ENCODE measurements at places on chromosomes 1 and 21.

- DNase-seq = no peak
These were observed 73.6 kb downstream of the RGS13 start for GRCh38 chr1:192709544-192709943.

DNA sequence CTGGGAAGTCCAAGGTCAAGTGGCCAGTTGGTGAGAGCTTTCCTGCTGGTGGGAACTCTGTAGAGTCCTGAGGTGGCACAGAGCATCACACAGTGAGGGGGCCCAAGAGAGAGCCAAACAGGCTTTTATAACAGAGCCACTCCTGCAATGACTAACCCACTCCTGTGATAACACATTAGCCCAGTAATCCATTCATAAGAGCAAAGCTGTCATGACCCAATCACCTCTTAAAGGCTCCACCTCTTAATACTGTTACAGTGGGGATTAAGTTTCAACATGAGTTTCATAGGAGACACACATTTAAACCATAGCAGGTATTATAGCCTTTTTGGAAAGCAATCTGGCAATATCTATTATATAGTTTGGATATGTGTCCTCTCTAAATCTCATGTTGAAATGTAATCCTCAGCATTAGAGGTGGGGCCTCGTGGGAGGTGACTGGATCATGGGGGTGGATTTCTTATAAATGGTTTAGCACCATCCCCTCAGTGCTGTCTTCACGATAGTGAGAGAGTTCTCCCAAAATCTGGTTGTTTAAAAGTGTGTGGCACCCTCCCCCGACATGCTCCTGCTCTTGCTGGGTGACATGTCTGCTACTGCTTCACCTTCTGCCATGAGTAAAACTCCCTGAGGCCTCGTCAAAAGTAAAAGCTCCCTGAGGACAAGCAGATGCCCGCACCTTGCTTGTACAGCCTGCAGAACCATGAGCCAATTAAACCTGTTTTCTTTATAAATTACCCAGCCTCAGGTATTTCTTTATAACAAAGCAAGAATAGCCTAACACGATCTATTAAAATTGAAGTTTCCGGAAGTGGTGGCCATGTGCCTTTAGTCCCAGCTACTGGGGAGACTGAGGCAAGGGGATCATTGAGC is 64.5 kb downstream of the CD58 start:
- no peak for DNase-seq

DNA sequence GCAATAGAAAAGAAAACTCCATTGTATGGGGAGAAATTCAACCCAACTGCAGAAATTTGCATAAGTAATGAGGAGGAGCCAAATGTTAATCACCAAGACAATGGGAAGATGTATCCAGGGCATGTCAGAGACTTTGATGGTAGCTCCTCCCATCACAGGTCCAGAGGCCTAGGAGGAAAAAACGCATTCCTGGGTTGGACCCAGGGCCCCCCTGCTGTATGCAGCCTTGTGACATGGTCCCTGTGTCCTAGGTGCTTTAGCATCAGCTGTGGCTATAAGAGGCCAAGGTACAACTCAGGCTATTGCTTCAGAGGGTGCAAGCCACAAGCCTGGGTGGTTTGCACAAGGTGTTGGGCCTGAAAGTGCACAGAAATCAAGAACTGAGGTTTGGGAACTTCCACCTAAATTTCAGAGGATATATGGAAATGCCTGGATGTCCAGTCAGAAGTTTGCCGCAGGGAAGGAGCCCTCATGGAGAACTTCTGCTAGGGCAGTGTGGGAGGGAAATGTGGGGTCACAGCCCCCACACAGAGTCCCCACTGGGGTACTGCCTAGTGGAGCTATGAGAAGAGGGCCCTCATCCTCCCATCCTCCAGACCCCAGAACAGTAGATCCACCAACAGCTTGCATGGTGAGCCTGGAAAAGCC is 162.3 kb downstream of the TGFB2 start:
- DNase-seq = no peak

DNA sequence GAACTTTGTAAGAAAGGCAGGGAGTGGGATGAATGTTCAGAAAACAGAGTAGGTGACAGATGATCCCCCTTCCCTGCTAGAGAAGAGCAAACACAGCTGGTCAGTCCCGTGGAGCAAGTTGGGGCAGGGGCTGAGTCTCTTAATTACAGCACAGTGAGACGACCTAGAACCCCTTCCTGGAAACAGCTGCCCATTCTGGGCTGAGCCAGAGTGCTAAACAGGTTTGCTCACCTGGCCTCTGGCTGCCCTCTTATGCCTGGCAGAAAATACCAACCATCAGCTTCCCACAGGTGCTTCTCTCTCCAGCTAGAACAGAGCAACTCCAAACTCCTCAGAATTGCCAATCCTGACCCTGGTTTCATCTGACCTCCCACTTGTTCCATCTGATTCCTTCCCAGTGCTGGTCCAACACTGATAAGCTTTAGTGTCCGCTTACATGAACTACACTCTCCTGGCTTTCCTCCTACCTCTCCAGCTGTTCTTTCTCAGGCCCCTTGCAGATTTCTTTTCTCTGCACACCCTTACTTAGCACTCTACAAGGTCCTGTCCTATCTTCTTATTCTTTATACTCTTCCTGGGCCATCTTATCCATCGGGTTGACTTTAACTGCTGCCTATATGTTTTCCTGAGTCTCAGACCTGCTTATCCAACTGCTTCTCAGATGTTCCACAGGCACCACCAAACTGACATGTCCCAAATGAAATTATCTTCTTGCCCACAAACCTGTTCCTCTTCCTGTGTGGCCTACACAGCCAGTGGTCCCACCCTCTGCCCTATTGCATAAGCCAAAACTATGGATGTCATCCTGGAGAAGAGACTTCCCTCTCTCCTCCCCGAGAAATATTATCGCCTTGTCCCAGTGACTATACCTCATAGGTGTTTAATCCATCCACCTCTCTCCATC is 22.6 kb upstream of the COL9A2 start:
- no peak for DNase-seq

DNA sequence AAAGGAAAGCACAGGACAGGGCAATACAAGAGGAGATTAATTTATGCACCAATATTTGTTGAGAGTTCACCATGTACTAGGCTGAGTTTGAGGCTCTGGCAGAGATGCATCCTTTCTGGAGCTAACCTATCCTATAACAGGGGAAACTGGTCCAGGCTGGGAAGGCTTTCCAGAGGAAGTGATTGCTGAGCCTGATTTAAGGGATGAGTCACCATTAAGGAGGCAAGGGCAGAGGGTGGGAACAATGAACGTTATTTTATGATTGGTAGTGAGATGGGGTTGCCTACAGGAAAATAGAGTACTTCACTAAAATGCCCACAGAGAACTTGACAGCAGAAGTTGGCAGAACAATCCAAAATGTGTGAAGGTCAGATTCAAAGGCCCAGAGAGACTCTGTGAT is 141.4 kb downstream of the PLPP3 start:
- no peak for DNase-seq

DNA sequence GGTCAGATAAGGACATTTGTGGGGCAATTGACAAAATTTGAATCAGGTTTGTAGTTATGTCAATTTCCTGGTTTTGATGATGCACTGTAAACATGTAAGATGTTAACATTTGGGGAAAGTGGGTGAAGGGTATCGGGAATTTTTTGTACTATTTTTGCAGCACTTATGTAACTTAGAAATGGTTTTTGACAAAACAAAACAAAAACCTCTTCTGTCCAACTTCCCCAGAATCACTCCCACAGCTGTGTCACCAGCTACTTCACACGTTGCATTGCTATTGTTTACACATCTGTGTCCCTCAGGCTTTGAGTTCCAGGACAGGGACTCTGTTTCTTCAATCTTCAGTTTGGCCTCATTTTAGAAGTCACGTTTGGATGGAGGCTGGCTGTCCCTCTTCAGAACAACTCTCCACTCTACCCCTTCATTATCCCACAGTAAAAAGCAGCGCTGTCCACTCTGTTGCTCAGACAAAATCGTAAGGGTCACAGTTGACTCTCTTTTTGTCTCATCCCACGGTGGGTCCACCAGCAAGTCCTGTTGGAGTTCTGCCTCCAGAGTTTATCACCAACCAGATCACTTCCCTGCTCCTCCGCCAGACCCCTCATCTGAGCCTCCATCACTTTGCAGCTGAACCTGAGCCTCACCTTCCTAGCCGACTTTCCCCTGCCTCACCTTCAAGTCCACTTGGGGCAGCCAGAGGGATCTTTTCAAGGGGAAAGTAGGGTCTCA is 63.2 kb downstream of the NENF start:
- no peak for DNase-seq

DNA sequence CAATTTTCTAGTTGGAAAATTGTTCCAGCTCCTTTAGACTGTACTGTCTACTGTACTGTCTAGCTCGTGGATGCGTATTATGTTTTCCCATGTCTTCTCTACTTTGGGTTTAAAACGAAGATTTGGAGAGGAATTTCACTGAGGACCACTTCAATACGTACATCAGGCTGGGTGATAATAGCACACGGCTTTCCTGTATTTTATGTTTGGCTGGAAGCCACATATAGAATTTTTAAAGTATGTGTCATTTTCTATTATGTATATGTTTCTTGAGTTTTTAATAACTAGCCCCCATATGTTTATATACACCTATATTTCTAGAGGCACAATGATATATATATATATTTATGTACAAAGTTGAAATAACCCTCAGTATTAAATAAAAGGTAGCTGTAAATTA is 226.4 kb downstream of the GREM2 start:
- DNase-seq = no peak

DNA sequence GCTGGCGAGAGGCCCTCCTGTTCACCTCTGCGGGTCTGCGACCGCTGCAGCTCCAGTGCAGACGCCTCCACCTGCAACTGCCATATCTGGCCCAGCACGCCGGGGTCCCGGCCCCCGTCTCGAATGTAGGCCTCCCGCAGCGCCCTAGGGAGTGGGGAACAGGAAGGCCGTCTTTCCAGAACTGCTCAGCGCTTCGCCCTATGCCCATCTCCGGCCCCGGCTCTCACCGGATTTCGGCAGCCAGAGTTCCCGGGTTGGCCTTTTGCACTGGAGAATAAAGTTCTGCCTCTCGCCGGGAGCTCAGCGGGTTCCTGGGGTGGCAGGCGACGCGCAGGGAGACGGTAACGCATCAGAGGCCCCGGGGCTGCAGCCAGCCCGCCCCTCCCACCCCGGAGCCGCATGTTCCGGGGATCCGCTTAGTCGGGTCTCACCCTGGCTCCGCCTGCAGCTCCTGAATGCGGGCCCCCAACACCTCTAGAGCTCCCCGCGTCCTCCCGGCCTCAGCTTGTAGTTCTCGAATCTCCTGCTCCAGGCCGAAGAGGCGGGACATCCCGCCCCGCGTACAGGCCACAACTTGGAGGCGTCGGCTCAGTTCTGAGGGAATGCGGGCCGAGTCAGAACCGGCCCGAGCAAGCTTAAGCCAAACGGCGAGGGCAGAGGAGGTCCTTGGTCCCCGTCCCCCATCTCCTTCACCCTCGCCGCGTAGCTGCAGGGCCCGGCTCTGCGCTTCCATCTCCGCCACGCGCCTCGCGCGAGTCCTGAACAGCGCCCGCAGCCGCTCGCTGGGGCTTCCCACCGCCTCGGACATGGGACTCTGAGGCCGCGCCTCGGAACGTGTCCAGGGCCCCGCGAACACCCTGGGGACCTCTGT is 1.1 kb downstream of the CCDC17 start:
- no peak for DNase-seq

GRCh38 chr1:200179126-200179780 is 151.7 kb downstream of the NR5A2 start:
- DNase-seq = peak; percentile 25

- DNase-seq = no peak
These were observed 9.6 kb downstream of the RAB25 start for GRCh38 chr1:156070548-156070947.

GRCh38 chr1:28365864-28366263 is 3.7 kb upstream of the PHACTR4 start:
- no peak for DNase-seq

DNA sequence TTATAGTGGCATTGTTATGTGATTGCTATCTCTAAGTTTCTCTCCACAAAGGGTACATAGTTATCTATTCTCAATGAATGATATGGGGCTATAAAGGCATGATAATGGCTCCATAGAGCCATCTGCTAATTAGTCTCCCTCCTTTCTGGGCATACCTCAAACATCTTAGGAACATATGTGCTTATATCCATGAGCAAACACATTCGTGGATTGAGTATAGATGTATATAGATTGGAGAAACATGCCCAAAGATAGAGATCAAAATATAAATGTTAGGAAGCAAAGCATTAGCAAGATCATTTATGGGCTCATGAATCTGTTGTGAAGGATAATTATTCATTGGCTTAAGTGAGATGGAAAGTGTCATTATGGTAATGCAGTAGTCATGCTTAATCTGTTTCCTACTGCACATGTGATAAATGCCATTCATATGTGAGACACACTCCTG is 155.8 kb upstream of the UBE2U start:
- DNase-seq = no peak

- no peak for DNase-seq
These were observed 26.2 kb downstream of the NEK2 start for GRCh38 chr1:211648980-211649934.

DNA sequence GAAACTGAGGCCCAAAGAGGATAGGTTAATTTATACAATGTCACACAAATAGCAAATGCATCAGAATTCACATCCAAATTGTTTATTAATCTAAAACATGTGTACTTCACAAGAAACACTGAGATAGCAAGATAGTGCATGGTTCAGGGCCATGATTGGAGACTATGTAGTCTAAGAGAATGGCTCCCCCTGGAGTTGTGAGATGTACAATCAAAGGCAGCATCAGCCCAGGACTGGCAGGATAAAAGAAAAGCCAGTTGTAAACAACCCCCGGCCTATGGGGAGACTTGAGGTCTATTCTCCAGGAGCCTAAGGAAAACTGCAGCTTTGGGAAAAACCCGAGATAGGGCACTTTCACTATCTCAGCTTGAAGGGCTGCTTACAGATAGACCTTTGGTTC is 511.0 kb downstream of the OMA1 start:
- DNase-seq = no peak

All from AG09309 (cell line).